ENCODE measurements at places on chromosomes 3 and 15. TPM values are rescaled to one million over a fixed set of nuclear protein-coding genes. Genes with fewer than 3 reads are reported as not detected.

DNA sequence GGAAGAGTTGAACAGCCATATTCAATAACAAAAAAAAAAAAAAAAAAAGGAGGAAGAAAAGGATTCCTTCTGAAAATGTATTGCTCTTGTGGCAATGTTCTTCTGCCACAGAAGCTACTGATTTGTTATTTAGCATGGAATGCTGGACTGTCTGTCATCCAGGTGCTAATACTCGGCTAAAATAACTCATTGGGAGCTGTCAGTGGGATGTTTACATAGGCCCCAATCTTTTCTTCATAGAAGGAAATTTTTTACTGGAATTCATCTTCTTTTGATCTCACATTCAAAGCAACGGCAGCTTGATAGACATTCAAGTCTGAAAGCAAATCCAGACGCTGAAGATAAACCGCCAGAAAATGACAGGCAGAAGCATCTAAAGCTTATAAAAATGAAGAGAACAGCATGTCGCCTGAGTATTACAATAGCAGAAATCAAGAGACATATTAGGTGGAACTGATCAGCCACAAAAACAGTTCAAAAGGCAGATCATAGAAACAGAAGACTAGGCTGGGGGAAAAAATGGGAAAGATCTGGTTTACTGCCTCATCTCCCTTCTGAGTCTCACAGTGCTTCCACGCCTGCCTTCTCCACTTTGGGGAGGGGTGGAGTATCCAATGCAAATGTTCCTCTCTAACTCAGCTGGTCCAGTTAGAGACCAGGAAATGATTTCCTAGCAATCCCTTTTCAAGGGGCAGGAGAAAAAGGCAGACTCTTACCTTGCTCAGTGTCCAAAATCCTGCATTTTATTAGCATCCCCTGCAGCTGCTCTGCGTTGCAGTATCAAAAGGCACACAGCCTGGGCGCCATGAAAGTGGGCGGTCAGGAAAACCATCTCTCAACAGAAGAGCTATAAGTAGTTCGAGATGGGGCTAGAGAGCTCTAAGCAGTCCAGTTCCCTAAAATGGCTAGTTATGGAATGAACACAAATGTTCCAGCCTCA, 451.9 kb downstream of the FOXP1 start:
- DNase-seq = no peak

DNA sequence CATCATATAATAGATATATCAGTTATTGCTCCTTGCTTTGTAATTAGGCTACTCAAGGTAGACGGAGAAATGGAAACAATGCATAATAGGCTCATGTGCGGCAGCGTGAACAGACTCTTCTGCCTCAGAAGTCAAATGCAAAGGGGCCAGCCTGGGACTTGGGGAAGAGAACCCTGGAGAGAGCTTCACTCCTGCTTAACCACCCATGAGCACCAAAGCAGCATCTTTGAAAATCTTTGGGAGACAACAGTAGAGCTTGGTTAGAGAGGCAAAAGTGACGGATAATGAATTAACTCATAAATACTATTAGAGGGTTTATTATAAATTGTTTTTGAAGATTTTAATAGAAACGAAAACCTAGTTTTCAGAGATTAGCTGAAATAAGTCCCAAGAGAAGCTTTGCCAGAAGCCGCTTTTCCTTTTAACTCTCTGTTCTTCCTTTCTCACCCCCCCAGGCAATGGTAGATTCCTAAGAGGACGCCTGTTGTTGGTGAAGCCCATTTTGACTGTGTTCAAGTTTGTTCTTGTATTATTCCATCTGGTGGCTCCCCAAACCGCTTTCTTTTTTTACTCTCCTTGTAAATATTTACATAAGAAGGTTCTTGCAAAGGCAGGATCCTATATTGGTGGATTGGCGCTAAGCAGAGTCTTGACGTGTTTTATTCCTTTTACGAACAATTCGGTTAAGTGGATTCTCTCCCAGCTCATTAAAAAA, 196.0 kb upstream of the TPRG1 start:
- no peak for DNase-seq

DNA sequence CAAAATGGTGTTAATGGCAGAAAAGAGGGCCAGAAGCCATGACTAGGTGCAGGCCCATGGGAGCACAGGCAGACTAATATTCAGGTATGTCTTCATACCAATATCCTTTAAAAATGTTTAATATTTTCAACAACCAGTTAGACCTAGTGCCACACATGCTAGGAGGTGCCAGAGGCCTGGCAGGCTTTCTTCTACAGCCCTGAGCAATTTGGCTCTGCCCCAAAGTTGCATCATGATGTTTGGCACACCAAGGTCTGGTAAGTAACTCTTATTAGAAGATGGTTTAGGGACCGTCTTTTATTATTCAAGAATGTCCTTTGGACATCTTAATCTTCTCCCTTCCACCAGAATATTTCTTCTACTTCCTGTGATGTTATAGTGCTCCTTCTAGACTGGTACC, 34.8 kb downstream of the MITF start:
- peak; percentile 17 for DNase-seq

GRCh38 chr15:83270176-83270575, 14.3 kb downstream of the BNC1 start:
- no peak for DNase-seq

Gene FOXL2
- total RNA-seq = not detected

DNA sequence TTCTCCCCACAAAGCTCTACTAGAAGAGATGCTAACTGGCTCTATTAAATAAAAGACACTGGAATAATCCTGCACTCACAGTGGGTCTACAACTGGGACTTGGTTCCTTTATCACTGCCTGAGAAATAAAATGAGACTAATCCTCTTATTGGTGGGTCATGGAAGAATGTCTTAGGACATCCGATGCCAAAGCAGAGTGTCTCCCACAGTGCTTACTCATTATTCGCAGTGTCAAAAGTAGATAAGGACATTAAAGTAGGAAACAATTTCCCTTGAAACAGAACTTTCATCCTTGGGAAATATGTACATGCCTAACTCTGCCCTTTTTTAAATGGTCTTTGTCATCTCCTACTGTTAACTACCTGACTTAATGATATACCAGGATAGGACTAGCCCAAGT, 71.5 kb downstream of the GSK3B start:
- no peak for DNase-seq

DNA sequence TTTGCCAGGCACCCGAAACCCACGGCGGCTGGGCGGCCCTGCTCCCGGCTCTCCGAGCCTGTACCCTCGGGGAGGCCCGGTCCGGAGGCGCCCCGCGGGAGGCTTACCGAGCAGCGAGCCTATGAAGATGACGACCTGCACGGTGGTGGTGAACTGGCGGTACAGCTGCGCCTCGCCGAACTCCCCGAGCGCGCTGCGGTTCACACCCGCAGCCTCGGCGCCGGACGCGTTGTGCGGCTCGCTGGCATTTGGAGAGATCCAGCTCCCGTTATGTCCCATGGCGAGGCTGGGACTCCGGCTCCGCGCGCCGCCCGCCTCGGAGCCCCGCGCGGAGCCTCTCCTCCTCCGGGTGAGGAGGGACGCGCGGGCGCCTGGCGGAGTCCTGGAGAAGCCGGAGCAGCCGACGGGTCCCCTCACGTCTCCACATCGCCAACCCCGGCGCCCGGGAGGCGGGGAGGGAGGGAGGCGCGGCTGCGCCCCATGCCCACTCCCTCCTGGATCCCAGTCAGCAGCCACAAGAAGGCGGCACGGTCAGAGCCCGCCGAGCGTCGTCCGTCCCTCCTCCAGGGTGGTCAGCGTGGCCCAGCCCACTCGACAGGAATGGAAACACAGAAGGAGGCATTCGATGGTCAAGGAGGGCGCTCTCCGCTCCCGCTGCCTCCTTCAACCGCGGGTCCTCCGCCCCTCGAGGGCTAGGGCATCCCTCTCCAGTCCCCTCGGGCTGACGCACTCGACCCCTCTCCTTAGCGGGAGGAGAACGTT, at the start of gene GPR176:
Gene GPR176 (minus strand): TSS at position 519 of the 762 bp plus-strand sequence. CDS start 240 bp downstream, at position 279.
- peak; percentile 22 for DNase-seq

DNA sequence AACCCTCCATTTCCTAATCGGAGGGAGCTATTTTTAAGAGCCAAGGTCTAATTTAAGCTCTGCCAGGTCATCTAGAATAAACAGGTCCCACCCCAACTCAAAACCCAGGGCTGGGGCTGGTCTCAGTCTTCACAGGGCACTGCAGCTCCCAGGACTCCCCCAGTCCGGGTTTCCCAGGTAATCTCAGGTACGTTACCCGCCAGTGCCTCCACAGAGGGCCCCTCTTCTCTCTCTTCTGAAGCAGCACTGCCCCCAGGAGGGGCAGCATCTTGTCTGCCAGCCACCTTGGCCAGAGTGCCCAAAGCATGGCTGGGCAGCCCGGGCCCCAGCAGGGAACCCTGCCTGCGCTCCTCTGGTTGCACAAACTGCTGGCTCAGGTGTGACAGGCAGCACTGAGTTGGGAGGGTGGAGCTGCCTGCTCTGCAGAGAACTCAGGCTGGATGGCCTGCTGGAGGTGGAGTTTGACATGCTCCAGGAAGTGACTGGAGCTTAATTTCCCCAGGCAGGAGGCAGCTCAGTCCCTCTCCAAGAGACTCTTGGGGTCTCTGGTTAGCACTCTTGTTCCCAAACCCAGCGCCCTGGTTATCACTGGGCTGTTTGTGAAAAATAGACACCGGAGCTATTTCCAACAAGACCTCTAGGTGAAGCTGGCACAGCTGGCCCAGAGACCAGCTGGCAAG, at the start of gene PLA2G4F:
Gene PLA2G4F (minus strand): TSS at position 394 of the 680 bp plus-strand sequence. CDS start 87 bp downstream, at position 307.
- peak; percentile 83 for DNase-seq

DNA sequence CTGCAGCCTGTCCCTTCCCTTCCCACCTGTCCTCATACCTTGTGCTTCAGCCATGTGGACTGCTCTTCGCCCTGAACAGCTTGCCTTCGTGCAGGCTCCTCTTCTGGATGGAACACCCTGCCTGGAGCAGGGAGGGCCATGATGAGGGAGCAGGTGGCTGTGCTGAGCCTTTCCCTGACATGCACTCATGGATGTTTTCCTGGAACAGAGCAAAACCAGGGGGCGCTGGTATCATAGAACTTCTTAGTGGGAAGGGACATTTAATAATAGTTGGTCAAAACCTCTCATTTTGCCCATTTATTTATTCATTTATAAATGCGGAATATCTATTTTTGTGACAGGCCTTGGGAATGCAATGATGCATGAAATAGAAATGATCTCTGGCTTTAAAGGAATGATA, 149.3 kb downstream of the CACNA1D start:
- no peak for DNase-seq

DNA sequence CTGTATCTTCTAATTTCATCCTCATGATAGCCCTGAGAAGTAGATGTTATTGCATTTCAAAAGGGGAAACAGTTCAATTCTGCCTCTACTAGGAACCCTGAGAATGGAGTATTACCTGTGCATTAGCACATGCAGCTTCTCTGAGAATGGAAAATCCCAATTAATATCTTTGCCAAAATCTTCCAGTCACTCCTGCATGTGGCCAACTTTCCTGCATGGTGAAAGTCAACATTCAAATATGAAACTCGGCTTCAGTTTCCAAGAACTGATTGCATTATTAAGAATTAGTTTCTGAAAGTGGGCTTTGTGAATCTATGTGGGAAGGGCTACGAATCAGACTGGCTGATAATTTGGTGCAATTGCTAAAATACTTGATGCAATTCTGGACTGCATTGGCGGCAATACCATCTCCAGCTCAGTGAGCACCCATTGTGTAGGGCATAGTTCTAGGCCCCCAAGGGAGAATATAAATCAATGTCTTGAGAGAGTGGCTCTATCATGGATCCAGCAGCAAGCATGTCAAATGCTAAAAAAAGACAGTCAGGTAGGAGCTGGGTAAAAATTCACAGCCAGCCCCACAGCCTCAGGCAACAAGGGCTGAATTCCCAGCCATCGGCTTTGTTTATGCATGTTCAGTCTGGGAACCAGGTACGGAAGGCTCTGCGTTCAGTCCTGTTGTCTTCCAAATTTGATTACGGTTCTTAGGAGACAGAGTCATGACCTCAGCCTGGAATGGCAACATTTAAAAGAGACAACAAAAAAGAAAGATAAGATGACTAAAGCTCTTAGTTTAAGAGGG, 18.8 kb upstream of the BCL6 start:
- DNase-seq = no peak

DNA sequence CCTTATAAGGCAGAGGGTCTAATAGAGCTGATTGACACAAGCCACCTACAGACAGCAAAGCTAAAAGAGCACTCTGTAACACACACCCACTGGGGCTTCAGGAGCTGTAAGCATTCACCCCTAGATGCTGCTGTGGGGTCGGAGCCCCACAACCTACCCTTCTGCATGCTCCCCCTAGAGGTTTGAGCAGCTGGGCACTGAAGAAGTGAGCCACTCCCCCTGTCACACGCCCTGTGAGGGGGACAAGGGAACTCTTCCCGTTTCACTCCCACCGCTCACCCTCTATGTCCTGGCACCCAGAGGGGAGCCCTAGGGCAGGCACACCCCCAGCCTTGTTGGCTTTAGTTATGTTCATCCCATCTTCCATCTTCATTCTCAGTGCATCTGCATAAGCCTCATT, 9.4 kb upstream of the CSTA start:
- no peak for DNase-seq

GRCh38 chr3:111324645-111325044, 217.4 kb upstream of the CD96 start:
- DNase-seq = no peak

- no peak for DNase-seq
Measured at GRCh38 chr15:89998141-89998661, 2.9 kb upstream of the ZNF710 start.

Gene CKMT1A
- total RNA-seq = 148 TPM

Gene INSYN1
- 1.7 TPM for total RNA-seq

Gene ZNF80
- total RNA-seq = not detected

DNA sequence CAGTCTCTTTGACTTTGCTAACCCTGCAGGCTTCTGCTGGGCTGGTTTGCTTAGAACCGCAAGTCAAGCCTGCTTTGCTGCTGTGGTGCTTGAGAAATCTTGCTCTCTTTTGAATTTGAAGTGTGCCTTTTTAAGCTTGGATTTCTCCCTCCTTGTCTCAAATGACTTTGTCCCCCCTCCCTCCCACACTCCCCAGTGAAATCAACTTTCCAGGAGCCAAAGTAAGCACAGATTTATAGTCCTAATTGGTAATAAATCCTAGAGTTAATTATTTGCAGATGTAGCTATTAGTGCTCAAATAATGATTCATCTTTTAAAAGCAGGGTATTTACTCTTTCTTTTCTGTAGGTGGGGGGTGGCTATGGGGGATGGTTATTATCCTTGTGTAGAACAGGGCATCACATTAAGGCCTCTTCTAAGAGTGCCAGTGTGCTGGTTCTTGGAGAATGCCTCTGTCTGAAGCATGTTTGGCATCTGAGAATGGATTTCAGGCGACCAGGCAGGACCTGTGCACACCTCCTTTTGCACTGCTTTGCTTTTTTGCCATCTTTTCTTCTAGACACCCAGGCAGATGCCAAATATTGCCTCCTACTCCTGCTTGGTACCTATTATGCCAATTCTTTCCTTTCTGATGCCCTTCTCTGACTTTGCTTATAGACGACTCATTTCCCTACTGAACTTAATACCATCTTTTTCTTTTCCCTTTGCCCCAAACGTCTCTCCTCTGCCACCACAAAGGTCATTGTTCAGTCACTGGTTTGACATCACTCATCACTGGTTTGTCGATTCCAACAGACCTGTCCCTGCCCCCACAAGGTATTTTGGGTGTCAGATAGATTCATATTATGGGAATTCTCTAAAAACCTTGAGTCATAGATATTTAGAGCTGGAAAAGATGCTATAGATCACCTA, 50.7 kb downstream of the CLDN11 start:
- no peak for DNase-seq

Gene CLRN1
- not detected for total RNA-seq
